ENCODE measurements at places on chromosomes 5 and 9.

DNA sequence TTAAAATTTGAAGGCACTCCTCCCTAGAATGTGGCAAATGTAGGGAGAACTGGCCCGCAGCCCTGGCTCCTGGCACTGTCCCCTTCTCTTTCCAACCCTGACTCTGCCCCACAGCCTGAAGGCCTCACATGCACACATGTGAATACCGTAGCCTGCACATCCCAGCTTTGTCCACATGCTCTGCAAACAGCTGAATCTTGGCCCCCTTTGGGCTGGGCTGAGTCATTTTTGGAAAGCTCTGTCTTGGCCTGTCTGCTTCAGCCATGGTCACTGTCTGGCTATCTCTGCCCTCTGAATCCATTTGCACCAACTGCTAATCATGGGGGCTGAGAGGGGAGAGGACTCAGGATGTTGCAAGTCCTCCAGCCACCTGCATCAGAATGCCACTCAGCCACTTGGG is 22.1 kb upstream of the GALNT10 start:
- no peak overlapping the region for H3K4me3 ChIP-seq
- no peaks in the 10 kb centered on the region for H3K4me1 ChIP-seq
- no peak overlapping the region for H3K27ac ChIP-seq
- DNase-seq: no peak

DNA sequence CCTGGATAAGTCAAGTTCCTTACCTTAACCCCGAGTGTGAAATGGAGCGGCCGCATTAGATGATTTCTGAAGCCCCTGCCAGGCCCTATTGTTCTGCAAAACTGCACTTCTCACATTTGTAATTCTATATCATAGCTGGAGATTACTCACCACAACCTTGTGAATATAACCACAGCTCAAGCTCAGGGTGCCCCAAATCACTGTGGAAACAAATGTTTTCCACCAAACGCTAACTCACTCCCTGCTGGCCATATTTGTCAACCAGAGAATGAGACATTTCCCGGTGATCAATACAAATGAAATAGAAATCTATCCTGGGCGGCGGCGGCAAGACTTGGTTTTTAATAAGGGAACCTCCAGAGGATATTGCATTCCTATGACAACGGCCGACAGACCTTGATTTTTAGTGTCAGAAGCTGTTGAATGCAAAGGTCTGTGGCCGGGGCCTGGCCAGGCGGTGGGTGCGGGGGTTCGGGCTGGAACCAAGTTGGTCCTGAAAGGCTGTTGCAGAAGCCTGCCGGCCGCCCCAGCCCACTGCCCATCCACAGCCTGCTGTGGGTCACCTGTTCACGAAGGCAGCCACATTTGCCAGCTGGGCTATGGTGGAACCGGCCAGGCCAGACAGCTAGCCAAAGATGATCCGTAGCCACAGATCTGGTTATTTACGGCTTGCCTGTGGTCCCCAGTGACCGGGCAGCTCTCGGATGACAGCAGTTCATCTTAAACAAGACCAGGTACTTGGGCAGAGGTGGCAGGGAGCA is 93.9 kb upstream of the LMX1B start:
- peaks cover 8% of the 10 kb centered on the region for H3K27me3 ChIP-seq
- H3K27ac ChIP-seq: no peak overlapping the region
- no peaks in the 10 kb centered on the region for H3K36me3 ChIP-seq
- H3K4me1 ChIP-seq: peaks cover 20% of the 10 kb centered on the region
- DNase-seq: no peak
- H3K4me3 ChIP-seq: no peak overlapping the region

DNA sequence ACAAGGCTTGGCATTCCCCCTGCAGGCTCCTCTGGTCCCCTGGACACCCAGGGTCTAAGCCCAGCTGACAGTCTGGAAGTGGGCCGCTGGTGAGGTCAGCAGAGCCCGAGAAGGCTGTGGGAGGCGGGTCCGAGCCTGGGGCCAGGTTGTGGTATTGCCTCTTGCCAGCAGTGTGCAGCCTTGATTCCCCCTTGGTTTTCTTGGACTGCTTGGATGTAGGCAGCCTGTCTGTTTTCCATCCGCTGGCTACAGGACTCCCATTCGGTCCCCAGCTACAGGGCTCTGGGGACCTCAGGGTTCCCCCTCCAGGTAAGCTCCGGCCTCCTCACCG is 1.6 kb downstream of the AIF1L start:
- no peak overlapping the region for H3K27ac ChIP-seq
- peaks cover 8% of the 10 kb centered on the region for H3K27me3 ChIP-seq
- peaks cover 8% of the 10 kb centered on the region for H3K4me1 ChIP-seq
- DNase-seq: no peak
- H3K4me3 ChIP-seq: no peak overlapping the region
- H3K36me3 ChIP-seq: no peaks in the 10 kb centered on the region

DNA sequence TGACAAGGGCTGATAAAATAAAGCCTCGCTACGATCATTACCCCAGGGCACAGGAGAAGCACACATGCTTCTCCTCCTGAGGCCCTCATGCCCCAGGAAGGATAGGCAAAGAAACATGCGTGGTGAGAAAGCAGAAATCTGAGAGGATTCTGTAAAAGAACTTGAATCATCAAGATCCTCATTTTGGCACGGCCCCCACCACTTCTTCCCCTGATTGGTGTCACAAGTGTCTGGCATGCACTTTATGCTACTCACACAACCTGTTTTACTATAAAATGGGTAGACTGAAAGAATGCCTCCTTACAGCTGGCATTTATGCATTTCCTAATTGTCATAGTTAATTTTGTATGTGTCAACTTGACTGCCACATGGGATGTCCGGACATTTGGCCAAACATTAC is 32.1 kb downstream of the PCA3 start:
- H3K27me3 ChIP-seq: no peaks in the 10 kb centered on the region
- no peak for DNase-seq
- no peak overlapping the region for H3K27ac ChIP-seq
- H3K4me1 ChIP-seq: no peaks in the 10 kb centered on the region
- no peak overlapping the region for H3K4me3 ChIP-seq
- H3K36me3 ChIP-seq: no peaks in the 10 kb centered on the region

DNA sequence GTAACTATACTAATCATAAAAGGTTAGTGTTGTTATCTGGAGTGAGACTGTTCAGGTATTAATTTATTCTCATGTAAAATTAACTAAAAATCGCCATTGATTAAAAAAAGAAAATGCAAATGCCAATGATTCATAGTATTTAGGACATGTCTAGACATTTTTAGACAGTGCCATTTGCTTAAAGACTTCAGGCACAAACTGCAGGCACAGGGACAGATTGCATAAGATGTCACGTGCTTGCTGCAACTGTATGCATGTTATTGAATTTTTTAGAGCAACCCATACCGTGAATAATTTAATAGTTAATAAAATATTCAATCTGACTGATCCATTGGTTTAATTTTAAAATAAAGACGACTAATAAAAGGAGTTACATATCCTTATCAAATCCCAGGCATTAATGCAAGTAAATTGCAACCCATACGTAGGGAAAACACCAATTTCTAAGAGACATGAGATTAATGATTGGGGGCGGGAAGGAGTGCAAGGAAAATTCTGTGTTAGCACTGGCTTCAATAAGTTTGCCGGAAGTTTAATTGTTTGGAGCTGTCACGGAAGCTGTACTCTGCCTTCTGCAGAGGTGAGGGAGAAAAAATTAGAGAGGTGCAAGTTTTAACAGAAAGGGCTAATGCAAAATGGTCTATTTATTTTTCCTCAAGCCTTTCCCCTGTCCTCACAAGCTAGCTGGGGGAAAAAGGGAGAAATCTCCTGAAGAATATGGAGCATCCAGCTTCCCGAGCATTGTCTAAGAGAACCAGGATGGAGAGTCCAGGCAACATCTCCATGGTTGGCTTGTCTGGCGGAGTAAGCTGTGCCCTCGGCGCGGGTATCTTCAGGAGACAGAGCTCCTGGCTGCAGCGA is 2.9 kb downstream of the EDIL3 start:
- no peak overlapping the region for H3K4me3 ChIP-seq
- no peak for DNase-seq
- H3K36me3 ChIP-seq: no peaks in the 10 kb centered on the region

DNA sequence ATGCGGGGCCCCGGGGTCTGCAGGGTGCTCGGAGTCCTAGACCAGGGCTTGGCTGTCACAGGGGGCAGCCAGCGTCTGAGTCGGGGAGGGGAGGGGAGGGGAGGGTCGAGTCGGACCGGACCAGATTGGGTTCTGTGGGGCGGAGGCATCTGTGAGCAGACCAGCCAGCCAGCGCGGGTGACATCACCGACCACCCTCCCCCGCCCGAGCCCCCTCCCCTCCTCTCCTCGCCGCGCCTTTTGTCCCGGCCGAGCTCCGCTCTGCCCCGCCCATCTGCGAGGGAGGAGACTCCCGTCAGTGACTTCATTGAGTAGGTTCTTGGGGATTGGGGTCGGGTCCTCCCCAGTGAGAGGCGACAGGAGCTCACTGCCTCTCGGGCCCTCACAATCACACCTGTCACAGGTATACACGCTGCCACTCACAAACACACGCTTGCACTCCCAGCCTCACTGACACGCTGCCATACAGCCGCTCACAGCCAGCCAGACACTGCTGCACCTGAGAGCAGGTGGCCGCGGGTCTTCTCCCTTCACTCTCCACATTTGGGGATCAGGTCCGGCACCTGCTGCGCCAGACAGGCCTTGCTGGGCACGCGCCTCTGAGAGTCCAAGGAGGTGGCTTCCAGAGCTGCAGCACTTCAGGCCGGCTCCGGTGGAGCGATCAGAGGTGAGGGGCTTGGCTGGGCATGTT is 546 bp downstream of the DNAJB5 start:
- no peaks in the 10 kb centered on the region for H3K27me3 ChIP-seq
- peak; percentile 33 for DNase-seq
- H3K27ac ChIP-seq: peak overlapping the region; percentile 47
- peaks cover 37% of the 10 kb centered on the region for H3K4me1 ChIP-seq
- no peaks in the 10 kb centered on the region for H3K36me3 ChIP-seq

DNA sequence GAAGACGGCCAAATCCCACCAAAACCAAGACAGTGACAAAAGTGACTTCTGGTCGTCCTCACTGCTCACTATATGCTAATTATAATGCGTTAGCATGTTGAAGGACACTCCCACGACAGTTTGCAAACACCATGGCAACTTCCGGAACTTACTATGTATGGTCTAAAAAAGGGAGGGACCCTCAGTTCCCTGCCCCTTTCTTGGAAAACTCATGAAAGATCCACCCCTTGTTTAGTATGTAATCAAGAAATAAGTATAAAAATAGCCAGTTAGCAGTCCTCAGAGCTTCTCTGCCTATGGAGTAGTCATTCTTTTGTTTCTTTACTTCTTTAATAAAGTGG is 9.5 kb downstream of the FCN2 start:
- H3K27me3 ChIP-seq: peaks cover 5% of the 10 kb centered on the region
- H3K36me3 ChIP-seq: no peaks in the 10 kb centered on the region
- H3K4me1 ChIP-seq: no peaks in the 10 kb centered on the region

DNA sequence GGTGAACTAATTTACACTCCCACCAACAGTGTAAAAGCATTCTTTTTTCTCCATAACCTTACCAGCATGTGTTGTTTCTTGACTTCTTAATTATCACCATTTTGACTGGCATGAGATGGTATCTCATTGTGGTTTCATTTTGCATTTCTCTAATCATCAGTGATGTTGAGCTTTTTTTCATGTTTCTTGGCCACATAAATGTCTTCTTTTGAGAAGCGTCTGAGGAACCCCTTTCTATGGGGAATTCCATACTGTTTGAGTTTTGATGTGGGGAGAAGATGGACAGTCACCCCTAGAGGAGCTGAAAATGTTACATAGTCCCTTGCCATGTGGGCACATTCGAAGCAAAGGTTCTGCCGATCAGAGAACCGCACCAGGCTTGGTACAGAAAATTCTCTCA is 207.0 kb upstream of the SLC30A5 start:
- peaks cover 4% of the 10 kb centered on the region for H3K4me1 ChIP-seq
- H3K36me3 ChIP-seq: no peaks in the 10 kb centered on the region
- no peaks in the 10 kb centered on the region for H3K27me3 ChIP-seq
- no peak overlapping the region for H3K27ac ChIP-seq
- no peak for DNase-seq

DNA sequence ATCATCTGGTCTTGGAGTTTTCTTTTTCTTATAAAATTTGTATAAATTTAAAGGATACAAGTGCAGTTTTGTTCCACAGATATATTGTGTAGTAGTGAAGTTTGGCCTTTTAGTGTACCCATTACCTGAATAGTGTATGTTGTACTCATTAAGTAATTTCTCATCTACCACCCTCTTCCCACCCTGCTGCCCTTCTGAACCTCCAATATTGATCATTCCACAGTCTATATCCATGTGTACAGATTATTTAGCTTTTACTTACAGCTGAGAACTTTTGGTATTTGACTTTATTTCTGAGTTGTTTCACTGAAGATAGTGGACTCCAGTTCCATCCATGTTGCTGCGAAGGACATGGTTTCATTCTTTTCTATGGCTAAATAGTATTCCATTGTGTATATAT is 63.1 kb upstream of the NR3C1 start:
- H3K36me3 ChIP-seq: no peaks in the 10 kb centered on the region
- H3K27me3 ChIP-seq: no peaks in the 10 kb centered on the region
- H3K4me3 ChIP-seq: no peak overlapping the region
- no peaks in the 10 kb centered on the region for H3K4me1 ChIP-seq
- no peak for DNase-seq

DNA sequence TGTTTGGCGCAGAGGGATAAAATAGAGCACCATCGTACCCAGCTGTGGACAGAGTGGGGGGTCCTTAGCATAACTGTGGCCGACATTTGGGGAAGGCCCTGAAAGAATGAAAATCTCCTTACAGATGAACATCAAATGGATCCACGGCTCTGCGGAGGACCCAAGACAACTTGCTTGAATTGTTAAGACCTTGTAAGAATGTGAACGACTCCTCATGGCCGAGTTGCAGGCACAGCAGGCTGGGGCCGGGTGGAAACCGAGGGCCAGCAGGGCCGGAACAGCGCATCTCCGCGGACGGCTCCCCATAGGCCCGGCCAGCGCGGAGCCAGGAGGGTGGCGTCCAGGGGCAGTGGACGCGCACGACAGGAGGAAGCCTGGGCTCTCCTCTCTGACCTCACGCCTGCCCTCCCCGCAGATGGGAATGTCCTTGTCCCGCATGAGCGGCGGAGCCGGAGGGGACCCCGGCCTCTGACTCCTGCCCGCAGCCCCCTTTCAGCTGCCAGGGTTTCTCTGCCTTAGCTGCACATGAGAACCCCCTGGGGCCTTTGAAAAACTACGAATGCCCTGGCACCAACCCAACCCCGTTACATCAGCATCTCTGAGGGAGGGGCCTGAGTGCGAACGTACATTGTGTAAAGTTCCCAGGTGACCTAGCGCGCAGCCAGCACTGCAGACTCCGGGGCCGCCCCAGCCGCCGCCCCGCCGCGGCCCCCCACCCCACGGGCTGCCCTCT is 36.2 kb upstream of the PTCH1 start:
- H3K4me3 ChIP-seq: no peak overlapping the region
- H3K27me3 ChIP-seq: peaks cover 3% of the 10 kb centered on the region
- no peak overlapping the region for H3K27ac ChIP-seq
- H3K36me3 ChIP-seq: no peaks in the 10 kb centered on the region
- no peaks in the 10 kb centered on the region for H3K4me1 ChIP-seq

DNA sequence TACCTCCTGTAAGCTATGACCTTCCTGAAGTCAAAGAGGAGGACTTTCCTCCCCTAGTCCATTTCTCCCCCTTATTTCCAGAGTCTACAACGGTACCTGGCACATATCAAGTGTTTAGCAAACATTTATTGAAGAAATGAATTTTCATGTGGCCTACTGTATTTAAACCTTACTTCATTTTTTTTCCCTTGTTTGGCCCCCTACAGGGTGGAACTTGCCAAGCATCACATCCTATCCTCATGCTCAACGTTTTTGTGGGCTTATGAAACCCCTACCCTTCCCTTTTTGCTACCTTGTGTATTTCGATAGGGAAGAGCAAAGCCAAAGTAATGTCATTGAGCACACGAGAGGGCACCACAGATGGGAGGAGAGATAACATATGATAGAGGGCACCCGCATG is 1857.8 kb upstream of the WWC1 start:
- DNase-seq: no peak
- no peaks in the 10 kb centered on the region for H3K4me1 ChIP-seq
- no peak overlapping the region for H3K27ac ChIP-seq
- no peak overlapping the region for H3K4me3 ChIP-seq
- H3K36me3 ChIP-seq: no peaks in the 10 kb centered on the region
- H3K27me3 ChIP-seq: no peaks in the 10 kb centered on the region

Data from effector memory CD4-positive, alpha-beta T cell (primary cell).